Right ventricle myocardium superior (tissue), 1 donor: ENCODE measurements at places on chromosomes 7 and 10.
A peak's percentile ranks its signal among the peaks of the same experiment; 100 is the strongest.

- DNase-seq: no peak
Measured at GRCh38 chr10:95646160-95646559, 10.4 kb downstream of the ALDH18A1 start.

DNA sequence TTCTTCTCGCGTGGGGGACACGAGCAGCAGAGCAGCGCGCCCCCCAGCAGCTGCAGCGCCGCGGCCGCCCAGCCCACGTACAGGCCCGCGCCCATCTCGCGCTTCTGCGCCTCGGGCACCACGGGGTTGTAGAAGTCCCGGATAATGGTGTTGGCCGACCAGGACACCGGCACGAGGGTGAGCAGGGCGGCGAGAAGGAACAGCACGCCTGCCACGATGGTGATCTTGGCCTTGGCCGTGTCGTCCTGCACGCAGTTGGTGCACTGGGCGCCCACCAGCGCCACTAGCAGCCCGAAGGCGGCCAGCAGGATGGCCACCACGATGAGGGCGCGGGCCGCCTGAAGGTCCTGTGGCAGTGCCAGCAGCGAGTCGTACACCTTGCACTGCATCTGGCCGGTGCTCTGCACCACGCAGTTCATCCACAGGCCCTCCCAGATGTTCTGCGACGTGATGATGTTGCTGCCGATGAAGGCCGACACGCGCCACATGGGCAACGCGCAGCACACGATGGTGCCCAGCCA, 529 bp downstream of the CLDN3 start:
- no peak for DNase-seq

- no peak for DNase-seq
Measured at GRCh38 chr10:56091872-56092271, 269.2 kb downstream of the ZWINT start.

GRCh38 chr7:1311406-1312135, 78.9 kb downstream of the UNCX start:
- DNase-seq: no peak

GRCh38 chr10:46092524-46093081, 46.5 kb upstream of the MSMB start:
- DNase-seq: no peak

GRCh38 chr10:47287365-47287802, 12.6 kb upstream of the GDF10 start:
- DNase-seq: peak; percentile 77

- DNase-seq: no peak
Measured at GRCh38 chr7:2807460-2807844, 36.7 kb downstream of the GNA12 start.

DNA sequence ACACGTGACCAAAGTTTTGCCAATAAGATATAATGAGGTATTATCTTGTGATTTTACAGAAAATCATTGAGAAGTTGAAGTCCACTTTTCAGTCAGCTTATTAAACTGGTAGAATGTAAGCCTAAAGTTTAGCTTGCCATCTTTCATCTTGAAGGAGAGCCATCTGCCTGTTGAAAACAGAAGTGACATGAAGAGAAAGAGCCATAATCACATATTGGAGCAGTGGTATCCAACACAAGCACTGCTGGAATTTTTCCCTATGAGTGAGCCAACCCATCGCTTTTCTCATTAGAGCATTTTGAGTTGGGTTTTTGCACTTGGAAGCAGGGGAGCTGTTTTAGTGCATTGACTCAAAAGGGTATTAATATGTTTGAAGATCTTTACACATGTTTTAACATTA, 117.6 kb upstream of the FERD3L start:
- no peak for DNase-seq

DNA sequence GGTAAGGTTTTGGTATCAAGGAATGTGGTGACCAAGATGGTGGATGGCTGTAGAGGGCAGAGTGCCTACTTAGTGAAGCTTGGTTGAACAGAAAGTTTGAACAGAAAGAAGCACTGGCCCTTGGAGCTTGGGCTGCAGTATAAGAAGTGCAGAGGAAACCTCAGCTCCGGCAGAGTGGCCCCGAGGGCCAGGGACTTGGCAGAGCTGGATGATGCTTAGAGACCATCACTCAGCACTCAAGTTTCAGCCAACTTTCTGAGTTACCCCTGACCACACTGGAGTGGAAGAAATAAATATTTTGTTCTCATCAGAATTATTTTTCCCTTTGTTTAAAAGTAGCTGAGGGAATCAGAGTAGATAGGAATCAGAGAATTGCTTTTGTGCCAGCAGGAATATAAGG, 336.7 kb downstream of the C7orf25 start:
- DNase-seq: no peak

- no peak for DNase-seq
Measured at GRCh38 chr7:99122762-99123161, 21.1 kb downstream of the SMURF1 start.

DNA sequence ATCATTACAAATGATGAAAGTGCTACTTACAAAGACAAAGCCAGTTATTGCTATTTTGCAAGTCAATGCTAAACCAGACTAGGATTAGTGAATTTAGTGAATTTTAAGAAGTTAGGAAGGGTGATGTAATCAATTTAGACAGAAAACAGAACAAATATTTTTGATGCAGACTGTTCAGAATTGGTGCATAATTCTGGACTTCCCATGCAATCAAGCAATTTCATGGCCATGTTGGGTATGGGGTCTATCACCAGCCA, 85.4 kb downstream of the CH25H start:
- DNase-seq: no peak

DNA sequence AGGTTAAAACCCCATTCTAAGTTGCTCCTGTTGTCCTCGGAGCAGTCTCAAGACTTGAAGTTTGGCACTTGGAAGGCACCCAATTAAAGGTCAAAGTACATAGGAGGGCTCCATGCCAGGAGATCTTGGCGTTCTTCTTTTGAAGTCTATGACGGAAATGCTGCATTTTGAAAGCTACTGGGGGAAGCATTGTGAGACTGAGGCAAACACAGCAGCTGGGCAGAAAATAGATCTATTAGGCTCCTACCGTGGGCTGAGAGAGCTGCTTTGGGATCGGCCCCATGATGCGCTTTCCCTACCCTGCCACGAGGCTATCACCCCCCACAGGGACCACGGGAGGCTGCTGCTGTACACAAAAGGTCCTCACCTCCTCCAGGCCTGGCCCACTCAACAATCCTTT, 20.0 kb downstream of the KIAA1549 start:
- no peak for DNase-seq

- no peak for DNase-seq
Measured at GRCh38 chr7:132871419-132871818, 210.5 kb downstream of the CHCHD3 start.

DNA sequence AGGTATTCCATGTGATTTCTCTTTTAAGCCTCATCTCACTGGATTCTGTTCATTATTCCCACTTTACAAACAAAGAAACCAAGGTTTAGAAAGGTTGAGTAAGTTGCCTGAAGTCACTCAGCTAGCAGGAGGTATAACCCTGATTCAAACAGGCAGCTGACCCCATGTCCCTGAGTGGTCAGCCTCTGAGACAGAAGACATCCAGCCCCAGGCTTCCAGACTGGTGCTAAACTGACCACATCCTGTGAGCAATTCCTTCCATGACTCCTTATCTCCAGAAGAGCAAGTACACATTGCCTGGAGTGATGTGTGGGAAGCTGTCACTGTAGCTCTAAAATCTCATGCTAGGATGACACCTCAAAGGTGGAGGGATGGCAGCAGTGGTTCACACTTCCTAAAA, 3.7 kb downstream of the PLPP4 start:
- DNase-seq: no peak

- no peak for DNase-seq
Measured at GRCh38 chr7:71348821-71349681, 217.1 kb downstream of the GALNT17 start.

- DNase-seq: no peak
Measured at GRCh38 chr10:77266242-77266641, 371.4 kb downstream of the KCNMA1 start.

DNA sequence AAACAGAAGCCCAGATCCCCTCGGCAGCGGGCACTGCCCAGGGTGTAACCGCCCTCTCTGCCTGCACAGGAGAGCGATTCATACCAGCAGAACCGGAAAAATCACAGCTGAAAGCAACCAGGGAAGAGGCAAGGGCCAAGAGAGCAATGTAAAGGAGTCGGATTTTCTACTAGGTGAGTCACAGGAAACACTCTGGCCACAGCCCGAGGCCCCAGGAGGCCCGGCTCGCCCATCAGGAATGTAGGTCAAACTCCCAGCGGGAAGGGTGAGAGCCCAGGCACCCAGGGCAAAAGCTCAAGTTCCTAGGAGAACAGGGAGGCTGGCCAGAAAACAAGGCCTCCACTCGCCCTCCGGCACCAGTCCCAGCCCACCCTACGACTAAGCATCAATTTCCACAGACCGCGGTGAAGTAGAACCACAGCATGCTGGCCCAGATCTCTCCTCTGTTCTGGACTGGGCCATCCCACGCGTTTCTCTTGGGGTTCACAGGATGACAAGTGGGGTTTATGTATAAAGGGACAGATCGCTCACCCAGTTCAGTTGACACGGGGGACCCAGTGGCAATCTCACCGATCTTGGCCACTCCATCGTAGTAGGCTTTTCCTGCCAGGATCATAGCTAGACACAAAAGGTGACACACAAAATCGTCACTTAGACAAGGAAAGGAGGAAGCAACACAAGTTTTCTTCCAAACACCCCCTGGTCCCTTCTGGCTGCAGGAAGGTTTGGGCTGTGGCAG, 46.2 kb downstream of the BAIAP2L1 start:
- DNase-seq: no peak

- no peak for DNase-seq
Measured at GRCh38 chr7:84055904-84056605, 138.5 kb downstream of the SEMA3A start.

GRCh38 chr10:18368682-18369081, 228.5 kb downstream of the CACNB2 start:
- DNase-seq: no peak

DNA sequence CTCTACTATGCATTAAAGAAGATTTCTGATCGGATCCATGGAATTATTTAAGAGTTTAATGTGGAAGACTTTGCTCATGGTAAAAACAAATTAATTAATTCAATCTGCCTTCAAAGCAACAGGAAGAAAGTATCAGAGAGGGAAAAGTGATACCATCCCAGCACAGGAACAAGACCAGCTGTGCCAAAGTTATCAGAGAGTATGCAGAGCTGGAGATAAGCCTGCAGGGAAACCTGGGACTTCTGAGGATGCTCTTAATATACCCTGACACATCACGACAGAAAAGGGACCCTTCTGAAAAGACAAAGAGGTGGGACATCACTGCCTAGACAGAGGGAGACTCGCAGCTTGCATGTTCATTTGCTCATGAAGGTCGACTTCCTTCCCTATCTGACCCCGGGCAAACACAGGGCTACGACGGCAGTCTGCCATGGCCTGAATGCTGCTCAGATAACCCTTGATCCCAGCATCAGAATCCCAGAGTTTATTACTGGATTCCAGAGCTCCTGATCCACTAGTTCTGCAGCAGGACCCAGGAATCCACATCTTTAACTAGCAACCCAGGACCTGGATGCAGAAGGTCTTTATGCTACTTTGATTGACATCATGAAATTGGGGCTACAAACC, 29.5 kb downstream of the FAM171A1 start:
- DNase-seq: no peak

DNA sequence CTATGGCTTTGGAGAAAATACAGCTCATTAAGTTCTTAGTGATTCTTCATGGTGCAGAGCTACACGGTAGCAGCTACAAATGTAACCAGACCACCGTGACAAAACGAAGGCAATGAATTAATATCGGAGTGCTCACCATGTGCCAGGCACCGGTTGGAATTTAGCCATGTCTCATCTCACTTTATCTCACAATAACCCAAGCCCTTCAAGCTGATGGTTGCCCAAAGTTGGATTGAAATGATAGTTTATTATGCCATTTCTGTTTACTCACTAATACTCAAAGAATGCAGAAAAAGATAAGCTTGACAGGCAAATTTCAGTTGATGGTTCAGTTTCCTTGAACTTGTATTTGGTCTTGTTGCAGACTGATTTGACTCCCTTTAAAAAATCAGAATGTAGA, 312.6 kb downstream of the SKIDA1 start:
- no peak for DNase-seq

- no peak for DNase-seq
Measured at GRCh38 chr7:66769833-66770512, 29.4 kb downstream of the RABGEF1 start.

DNA sequence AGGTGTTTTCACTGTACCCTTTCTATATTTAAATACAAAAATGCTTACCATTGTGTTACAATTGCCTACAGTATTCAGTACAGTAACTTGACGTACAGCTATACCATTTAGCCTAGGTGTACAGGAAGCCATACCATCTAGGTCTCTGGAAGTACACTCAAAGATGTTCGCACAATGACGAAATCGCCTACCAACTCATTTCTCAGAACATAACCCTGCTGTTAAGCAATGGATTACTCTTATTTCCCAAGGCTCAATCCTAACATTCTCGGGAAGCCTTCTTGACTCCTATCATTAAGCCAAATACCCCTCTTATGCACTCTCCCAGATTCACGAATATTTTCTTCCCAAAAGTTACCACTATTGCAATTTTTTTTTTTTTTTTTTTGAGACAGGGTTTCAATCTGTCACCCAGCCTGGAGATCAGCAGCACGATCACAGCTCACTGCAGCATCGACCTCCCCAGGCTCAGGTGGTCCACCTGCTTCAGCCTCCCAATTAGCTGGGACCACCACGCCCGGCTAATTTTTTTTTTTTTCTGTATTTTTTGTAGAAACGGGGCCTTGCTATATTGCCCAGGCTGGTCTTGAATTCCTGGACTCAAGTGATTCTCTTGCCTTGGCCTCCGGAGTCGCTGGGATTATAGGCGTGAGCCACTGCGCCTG, 1.5 kb downstream of the CWF19L1 start:
- no peak for DNase-seq

DNA sequence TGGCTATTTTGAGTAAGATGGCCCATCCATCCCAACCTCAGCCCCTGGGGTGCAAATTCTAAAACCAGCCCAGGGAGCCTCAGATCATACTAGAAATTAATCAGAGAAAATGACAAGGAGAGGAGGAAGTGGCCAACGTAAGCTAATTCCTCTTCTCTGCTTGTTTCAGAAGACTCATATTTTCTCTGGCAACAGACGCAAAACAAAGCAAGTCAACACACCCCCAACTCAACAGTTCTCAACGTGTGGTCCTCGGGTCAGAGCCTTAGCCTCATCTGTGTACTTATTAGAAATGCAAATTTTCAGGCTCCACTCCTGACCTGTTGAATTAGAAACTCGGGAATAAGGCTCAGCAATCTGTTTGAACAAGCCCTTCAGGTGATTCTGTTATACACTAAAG, 413.9 kb upstream of the AUTS2 start:
- no peak for DNase-seq

GRCh38 chr7:69243016-69243415, 355.3 kb upstream of the AUTS2 start:
- no peak for DNase-seq
